ENCODE measurements at places on chromosomes 7 and 10. TPM values are rescaled to one million over a fixed set of nuclear protein-coding genes. Genes with fewer than 3 reads are reported as not detected.

Gene ANKMY2
- total RNA-seq, result 23.2 TPM

Gene GARIN1A
- 2.7 TPM for total RNA-seq

Gene CASD1
- total RNA-seq, result 24.3 TPM

Gene C10orf71
- under 0.01 TPM for total RNA-seq

Gene INMT
- 0.65 TPM for total RNA-seq

Gene EXOC6
- total RNA-seq, result 4.4 TPM

Gene CUEDC2
- total RNA-seq, result 48.1 TPM

Gene TMEM139
- 0.11 TPM for total RNA-seq

Gene TAS2R41
- not detected for total RNA-seq

Gene ARHGEF5
- 5.6 TPM for total RNA-seq

Gene BCL7B
- total RNA-seq, result 24.7 TPM

Gene PLEKHA1
- 31.1 TPM for total RNA-seq

Gene MYH16
- not detected for total RNA-seq

Gene CHAT
- not detected for total RNA-seq

Gene LGI1
- total RNA-seq, result 0.11 TPM

Gene MEIG1
- total RNA-seq, result 0.91 TPM

Gene MPP7
- 9.9 TPM for total RNA-seq

Gene SPDYE6
- total RNA-seq, result not detected

Gene LIPF
- total RNA-seq, result not detected

Gene MYOZ1
- total RNA-seq, result 0.26 TPM

Gene VIPR2
- total RNA-seq, result under 0.01 TPM

Gene SPAM1
- not detected for total RNA-seq

Gene LEP
- total RNA-seq, result 0.11 TPM

Gene UCN3
- not detected for total RNA-seq

Gene TMEM184A
- total RNA-seq, result 0.26 TPM

Gene CYP2E1
- 1.6 TPM for total RNA-seq

Gene PMPCB
- 104 TPM for total RNA-seq

Gene ADGRA1
- not detected for total RNA-seq

Gene SLC26A4
- 2.4 TPM for total RNA-seq

Gene SPDYE11
- under 0.01 TPM for total RNA-seq

Gene HOXA6
- 8.8 TPM for total RNA-seq

Gene MYL7
- total RNA-seq, result not detected

Gene CDNF
- 2.7 TPM for total RNA-seq

Gene HOXA7
- total RNA-seq, result 5.0 TPM

Gene SRRM3
- total RNA-seq, result 1.1 TPM

Gene C10orf67
- not detected for total RNA-seq

Gene OR2A1
- total RNA-seq, result 0.39 TPM

Gene CALML5
- not detected for total RNA-seq

Gene MRLN
- total RNA-seq, result not detected

Gene LHFPL3
- total RNA-seq, result not detected

Gene ANKRD30A
- total RNA-seq, result not detected

Gene INHBA
- total RNA-seq, result 60.1 TPM

Gene TBX20
- 0.11 TPM for total RNA-seq

Gene VWDE
- total RNA-seq, result 0.11 TPM

Gene OR2A7
- total RNA-seq, result 1.9 TPM

Gene SLC16A12
- not detected for total RNA-seq

Gene SH2B2
- 2.5 TPM for total RNA-seq

Gene TMEM236
- total RNA-seq, result 0.22 TPM

Gene SFTPA1
- total RNA-seq, result not detected
